ENCODE measurements at places on chromosomes 6 and 20.

- peak; percentile 47 for DNase-seq
Measured at GRCh38 chr6:150334790-150335783, 33.7 kb upstream of the IYD start.

DNA sequence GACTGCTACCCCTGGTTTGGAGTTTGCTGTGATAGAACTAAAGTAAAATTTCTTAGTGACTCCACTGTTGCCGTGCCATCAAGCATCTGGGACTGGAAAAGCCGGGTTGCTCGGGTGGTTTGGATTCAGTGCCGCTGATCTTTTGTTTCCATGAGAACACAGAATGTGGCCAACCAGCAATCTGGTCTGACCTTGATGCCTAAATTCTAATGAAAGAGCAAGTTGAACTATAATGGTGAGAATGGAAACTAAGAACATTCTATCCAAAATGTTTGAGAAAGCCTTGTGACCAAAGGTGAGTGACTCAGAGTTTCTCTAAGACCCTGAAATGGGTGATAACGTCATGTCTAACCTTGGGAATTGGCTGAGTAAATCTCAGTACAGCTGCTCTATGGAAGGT is 9.9 kb upstream of the PI16 start:
- DNase-seq: no peak

GRCh38 chr6:30806581-30807183 is 62.3 kb upstream of the IER3 start:
- no peak for DNase-seq

GRCh38 chr20:3510110-3510509 is 39.3 kb downstream of the ATRN start:
- DNase-seq: no peak

DNA sequence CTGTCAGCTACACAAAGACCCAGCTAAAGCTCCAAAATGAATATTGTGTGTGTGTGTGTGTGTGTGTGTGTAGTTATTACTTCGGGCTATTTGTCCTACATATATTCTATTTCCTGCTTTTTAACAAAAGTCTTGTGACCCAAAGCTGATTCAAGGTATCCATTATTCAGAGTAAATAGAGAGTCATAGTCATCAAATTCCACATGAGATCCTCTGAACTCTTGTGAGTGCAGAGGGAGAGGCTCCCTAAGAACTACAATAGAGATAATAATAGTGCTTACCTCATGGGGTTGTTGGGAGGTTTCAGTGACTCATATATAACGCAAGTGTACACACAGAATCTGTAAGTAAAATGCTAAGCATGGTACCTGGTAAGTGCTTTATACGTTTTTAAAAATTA is 95.6 kb upstream of the SHLD1 start:
- no peak for DNase-seq

DNA sequence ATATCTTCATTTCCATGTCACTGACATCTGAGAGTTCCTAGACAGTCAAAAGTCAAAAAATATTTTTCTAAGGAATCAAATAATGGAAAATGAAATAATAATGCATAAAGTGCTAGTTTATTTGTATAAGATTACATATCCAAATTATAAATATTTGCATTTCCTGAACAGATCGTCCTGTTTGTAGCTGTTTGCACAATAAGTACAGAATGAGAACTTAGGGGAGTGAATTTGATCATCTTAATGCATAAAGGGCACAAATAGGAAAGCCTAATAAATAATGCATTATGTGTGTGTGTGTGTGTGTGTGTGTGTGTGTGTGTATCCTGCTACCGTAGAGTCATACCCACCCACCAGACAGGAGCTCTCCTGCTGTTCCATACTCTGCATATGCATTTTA is 521.0 kb upstream of the EPHA7 start:
- no peak for DNase-seq

DNA sequence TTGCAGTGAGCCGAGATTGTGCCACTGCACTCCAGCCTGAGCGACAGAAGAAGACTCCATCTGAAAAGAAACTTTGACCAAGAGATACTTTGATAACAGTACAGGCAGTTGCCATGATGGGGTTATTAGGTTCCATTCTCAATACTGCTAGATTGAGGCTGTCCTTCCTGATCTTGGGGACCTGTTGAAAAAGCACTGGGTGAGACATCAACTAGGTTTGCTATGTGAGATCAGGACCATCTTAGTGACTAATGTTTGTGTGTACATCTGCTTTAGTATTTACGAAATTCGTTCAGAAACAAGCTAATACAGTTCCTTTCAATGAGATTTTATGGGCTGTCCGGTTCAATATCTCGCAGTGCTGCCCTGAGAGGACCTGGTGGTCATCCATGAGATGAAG is 2.6 kb downstream of the DSE start:
- DNase-seq: no peak

DNA sequence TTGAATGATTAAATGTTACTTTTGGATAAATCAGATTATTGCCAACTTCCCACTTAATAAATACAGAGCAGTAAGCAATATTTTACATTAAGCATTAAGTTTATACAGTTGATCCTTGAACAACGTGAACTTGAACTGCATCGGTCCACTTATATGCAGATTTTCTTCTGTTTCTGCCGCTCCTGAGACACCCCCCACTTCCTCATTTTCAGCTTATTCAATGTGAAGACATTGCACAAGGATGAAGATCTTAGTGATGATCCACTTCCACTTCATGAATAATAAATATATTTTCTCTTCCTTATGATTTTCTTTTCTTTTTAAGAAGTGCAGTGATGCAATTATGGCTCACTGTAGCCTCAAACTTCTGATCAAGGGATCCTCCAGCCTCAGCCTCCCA is 167.2 kb downstream of the LINC00237 start:
- no peak for DNase-seq

DNA sequence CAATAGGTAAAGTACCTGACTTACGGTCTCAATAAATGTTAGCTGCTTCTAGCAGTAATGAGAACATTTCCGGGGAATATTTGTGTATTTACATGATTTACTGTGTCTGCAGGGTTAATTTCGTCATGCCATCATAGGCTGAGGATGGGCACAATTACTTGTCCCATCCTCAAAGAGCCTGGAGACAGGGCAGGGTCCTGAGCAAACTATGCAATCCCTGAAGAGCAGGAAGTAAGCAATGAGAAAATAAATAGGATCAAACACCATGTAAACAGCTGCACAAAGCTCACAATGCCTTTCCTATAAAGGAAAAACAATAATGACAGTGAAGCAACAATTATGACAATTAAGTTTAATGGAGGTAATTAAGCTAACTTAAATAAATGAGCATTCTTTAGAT is 114.6 kb upstream of the FOXQ1 start:
- DNase-seq: no peak

GRCh38 chr6:113461153-113461932 is 395.8 kb upstream of the MARCKS start:
- DNase-seq: no peak

DNA sequence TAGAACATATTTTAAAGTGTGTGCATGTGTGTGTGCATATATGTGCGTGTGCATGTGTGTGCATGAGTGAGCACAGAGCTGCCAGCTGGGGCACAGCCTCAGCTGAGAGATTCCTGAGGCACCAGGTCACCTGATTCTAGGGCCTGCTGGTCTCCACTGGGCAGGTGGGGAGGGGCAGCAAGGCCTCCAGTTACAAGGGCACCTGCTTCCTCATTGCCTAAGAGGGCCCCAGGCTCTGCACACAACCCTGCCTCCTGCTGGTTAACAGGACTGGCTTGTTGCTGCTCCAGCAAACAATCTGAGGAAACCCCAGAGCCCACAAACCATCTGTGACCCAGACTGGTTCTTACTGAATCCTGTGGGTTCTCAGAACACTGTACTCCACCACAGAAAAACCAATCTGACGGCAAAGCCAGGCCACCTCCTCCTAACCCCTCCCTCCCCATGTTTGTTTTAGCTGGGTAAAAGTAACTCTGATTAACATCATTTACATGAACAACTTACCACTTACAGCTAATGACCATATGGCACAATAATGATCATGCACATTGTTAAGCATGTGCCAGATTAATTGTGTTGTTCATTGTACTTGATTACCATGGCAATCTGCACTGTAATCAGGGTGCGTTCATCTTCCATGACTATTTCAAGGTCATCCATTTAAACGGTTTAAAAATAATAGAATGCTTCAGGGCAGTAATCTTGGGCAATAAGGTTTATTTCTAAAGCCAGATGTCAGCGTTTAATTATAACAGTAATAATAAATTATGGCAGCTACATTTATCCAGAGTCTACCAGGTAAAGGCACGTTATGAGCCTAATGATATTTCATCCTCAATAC is 23.1 kb upstream of the UBE2J1 start:
- peak; percentile 87 for DNase-seq

DNA sequence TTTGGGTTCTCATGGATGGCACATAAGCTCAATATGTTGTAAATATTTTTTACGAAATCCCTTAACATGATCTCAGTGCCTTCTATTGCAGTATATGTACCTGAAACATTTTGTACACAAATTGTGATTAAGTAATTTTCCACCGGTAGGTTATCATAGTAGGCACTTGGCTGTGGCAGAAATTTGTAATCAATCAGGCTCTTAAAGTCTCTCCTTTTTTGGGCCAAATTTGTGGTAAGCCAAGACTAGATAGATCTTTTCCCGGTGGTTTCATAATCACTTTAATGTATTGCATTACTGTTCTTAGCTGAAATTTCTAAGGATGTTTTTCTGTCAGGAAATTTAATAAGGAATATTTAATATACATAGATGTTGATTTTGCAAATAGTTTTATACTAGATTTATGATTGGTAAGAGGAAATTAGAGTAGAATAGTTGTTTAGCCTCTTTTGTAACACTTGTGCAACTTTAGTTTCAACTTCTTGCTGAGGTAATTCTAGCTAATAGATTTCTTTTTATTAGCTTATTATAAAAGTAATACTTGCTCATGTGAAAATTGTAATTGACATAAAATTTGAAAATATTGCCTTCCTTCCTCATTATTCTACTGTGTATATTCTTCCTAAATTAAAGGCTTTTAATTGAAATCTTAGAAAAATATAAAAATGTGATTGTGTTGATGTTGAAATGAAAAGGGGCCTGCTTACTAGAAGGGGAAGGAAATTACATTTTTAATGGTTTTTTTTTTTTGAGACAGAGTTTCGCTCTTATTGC is 3.2 kb downstream of the PCMT1 start:
- no peak for DNase-seq

- peak; percentile 22 for DNase-seq
Measured at GRCh38 chr6:131062241-131063027, 611 bp downstream of the EPB41L2 start.

DNA sequence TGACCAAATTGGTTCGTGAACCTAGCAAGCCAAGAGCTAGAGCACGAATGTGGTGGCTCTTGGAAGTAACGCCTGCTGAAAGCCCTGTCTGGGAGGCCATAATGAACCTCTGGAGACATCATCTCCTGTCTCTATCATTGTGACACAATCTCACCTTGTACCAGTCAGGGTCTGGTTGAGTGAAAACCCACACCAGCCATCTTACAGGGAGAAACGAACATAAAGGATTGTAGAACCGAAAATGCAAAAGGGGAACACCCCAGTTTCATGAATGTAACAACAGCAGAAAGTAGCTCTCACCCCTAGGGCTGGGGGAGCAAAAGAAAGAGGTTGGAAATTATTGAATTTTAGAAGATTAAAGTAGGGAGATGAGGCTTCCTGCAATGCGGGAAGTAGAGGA is 50.9 kb upstream of the TAB2 start:
- no peak for DNase-seq

GRCh38 chr20:62984666-62985443 is 21.9 kb downstream of the BHLHE23 start:
- no peak for DNase-seq

- DNase-seq: no peak
Measured at GRCh38 chr20:24507182-24507853, 37.9 kb downstream of the SYNDIG1 start.

DNA sequence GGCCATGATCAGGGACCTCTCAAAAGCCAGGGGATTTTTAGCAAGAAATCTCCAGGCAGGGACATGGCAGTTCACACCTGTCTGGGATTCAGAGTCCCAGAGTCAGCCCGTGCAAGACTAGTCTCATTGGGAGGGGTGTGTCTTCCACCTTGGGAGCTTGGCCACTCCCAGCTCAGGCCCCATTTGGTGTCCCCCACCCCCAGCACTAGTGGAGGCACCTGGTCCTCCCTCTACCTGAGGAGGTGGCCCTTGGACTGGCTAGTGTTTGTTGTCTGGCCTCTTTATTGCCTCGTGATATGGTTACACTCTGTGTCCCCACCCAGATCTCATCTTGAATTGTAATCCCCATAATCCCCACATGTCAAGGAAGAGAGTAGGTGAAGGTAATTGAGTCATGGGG is 140.8 kb upstream of the PHACTR3 start:
- DNase-seq: no peak

- DNase-seq: no peak
Measured at GRCh38 chr6:13718123-13718458, 6.5 kb upstream of the RANBP9 start.

GRCh38 chr20:63560856-63561609 is 7.1 kb downstream of the FNDC11 start:
- no peak for DNase-seq

GRCh38 chr6:105326833-105327770 is 75.8 kb downstream of the PREP start:
- DNase-seq: no peak

- DNase-seq: peak; percentile 47
Measured at GRCh38 chr6:33431880-33432541, 12.1 kb downstream of the SYNGAP1 start.

DNA sequence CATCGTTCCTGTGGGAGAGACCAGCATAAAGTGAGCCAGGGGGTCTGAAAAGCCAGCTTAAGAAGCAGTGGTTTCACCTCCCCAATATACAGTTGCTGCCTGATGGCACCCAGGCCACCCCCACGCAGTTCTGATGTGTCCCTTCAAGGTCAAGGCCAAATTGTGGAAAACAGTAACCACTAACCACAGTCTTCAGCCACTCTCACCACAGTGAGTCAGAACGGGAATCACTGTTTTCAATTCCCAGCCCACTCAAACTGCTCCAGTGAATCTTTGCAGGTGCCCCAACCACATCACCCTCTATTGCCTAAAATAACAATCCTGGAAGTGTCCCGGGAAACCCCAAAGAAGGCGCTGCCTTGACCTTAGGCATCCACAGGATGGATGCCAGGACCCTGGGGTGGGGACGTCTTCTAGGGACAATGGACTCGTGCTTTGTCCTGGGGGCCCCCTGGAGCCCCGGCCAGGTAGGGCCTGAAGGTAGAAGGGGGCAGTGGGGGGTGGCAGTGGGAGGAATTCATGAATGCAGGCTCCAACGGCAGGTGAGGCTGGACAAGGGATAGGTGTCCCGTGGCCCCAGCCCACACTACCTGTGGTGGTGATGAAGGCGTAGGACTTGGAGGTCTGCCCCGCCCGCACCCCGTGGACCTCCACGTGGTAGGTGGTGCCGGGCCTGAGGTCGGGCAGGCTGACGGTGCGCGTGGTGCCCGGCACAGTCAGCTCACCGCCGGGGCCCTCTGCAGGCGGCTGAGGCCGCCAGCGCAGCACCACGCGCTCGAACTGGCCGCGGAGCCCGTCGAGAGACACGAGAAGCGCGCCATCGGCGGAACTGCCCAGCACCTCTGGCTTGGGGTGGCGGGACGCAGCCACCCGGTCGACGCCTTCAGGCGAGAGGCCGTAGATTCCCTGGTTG is 22.2 kb downstream of the TNXB start:
- DNase-seq: no peak

All from WTC11 (cell line).